Naive B cell (primary cell): ENCODE measurements at places on chromosomes 7 and 10. TPM values are rescaled to one million over a fixed set of nuclear protein-coding genes. Genes with fewer than 3 reads are reported as not detected.

The AGR2 gene
- polyA plus RNA-seq = not detected

The CCL26 gene
- not detected for polyA plus RNA-seq

The CACNA2D1 gene
- polyA plus RNA-seq = not detected

The MYO3A gene
- 1.4 TPM for polyA plus RNA-seq

The ZNF485 gene
- 7.9 TPM for polyA plus RNA-seq

The CTTNBP2 gene
- not detected for polyA plus RNA-seq

The SAMD9 gene
- polyA plus RNA-seq = 36.6 TPM

The DDIT4 gene
- 73.8 TPM for polyA plus RNA-seq

The PARP12 gene
- 57.8 TPM for polyA plus RNA-seq

The MRPL43 gene
- polyA plus RNA-seq = 112 TPM

The C10orf62 gene
- polyA plus RNA-seq = not detected

The ATRNL1 gene
- polyA plus RNA-seq = not detected

The MKI67 gene
- polyA plus RNA-seq = not detected

The ACBD7 gene
- not detected for polyA plus RNA-seq

The PBLD gene
- polyA plus RNA-seq = 1.00 TPM

The CDC14C gene
- polyA plus RNA-seq = not detected

The GARIN1A gene
- polyA plus RNA-seq = not detected

The UTF1 gene
- 0.43 TPM for polyA plus RNA-seq

The CADPS2 gene
- polyA plus RNA-seq = not detected

The TRRAP gene
- polyA plus RNA-seq = 2.4 TPM

The SRRM3 gene
- polyA plus RNA-seq = not detected

The PAXIP1 gene
- polyA plus RNA-seq = 1.7 TPM

The SPRN gene
- polyA plus RNA-seq = 0.28 TPM

The OPN1SW gene
- polyA plus RNA-seq = not detected
